Inflammatory macrophage treated with lipopolysaccharide for 4 hours (primary cell): ENCODE measurements at places on chromosomes 7 and 10.
A peak's percentile ranks its signal among the peaks of the same experiment; 100 is the strongest.

DNA sequence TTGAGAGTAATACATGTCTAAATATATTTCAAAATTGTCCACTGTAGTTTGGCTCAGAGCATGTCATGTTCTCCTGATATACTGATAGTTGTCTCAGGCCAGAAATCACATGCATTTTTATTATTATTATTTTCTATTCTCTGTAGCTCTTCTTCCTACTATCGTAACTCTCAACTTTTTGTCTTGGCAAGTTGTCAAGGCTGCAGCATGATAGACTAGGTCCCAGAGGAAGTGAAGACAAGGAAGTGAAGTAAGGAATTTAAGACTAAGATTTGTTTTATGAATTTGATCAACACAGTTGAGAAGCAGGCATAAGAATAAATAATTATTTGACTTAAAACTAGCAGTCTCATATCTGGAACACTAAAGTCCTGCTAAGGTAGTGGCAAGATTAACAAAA lies 369.5 kb downstream of the ABCA13 start:
- DNase-seq = peak; percentile 18

DNA sequence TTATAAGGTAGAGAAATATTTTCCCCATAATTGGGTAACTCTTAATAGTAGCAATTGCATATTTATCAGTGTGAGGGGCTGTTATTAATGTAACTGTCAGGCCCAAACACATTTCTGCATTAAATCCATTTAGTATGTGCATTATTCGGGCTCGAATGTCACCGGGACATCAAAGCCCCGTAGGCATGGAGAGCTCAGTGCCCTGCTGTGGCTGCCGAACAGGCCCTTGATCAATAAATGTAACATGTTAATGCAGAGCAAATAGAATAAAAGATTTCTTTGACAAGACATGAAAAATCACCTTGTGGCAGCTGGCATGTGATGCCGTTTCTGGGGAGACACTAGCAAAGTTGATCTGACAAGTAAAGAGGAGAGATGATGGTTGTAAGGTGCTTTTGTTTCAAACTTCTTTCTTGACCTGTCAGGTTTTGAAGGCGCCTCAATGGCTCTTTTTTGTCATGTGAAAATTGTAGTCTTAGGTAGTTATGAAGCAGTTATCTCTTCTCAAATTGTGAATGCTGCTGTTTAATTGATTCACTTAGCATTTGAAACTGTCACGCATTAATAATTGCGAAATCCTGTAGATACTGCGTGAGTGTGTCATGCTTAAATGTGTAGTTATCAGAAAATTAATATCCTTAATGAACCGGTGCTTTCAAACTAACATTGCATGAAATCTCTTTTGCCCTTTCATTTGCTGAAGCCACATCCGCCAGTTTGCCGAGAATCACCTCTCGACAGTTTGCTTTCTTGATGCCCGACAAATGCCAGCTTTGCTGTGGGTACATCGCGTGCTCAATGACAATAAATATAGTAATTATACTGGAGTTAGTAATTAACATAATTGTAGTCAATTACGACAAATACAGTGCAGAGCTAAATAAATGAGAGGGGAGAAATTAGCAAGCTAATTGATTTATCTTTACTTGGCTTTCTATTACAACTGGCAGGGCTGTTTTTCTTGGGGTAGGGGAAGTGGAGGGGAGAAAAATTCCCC lies 19.5 kb downstream of the LRMDA start:
- no peak for DNase-seq

DNA sequence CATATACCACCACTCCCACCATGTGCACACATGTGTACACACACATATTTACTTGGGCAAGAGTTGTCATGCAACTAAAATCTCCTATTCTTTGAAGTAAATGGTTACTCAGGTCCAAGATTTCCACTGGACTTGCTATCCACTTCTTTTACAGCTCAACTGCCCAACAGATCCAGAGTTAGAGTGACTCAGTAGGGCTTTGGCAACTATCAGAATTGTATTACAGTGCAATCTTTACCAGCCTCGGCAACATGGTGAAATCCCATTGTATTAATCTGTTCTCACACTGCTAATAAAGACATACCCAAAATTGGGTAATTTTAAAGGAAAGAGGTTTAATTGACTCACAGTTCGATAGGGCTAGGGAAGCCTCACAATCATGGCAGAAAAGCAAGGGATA lies 51.9 kb upstream of the ABLIM1 start:
- DNase-seq = peak; percentile 56

- DNase-seq = no peak
Observed at GRCh38 chr7:35546691-35547429, 148.1 kb downstream of the HERPUD2 start.

- DNase-seq = no peak
Observed at GRCh38 chr7:3294432-3295100, 6.5 kb upstream of the SDK1 start.

DNA sequence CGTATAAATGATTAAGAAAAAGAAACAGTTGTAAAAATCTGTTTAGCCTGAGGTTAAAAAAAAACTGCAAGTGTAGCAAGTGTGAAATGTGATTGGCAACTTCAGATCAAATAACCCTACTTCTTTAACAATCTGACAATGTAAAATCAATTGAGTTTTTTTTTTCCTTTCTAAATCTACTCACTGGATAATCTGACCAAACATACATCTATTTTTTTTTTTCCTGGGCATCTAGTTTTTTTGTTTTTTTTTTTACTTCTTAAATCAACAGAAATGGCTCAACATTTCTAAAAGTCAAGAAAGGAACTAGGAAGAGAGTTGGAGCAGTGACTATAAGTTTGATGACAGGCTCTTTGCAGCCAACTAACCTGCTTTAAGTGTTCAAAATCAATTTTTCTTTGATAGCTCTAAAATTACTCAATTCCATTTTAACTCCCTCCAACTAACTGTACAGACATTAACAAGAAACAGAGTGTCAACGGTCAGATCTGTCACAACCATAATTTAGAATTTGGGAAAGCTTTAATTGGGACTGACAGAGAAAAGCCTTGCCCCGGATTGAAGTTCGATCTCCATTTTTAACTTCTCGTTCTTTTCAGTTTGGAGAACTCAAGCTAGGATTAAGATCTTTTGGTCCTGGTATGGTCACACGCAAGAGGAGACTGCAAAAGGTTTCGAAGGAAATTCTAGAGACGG lies 1.2 kb downstream of the ARL3 start:
- DNase-seq = no peak

GRCh38 chr7:29563590-29564495 lies at the start of gene PRR15:
Gene PRR15, plus strand, starts transcription at chr7:29563835. Its CDS starts 2,495 bp downstream, at chr7:29566330.
- DNase-seq = no peak
